ENCODE measurements at places on chromosomes 3 and 15. TPM values are rescaled to one million over a fixed set of nuclear protein-coding genes. Genes with fewer than 3 reads are reported as not detected.

GRCh38 chr15:78635346-78635745, 5.7 kb downstream of the CHRNB4 start:
- DNase-seq, result no peak

GRCh38 chr15:85749261-85750151, 45.2 kb downstream of the KLHL25 start:
- DNase-seq, result no peak

DNA sequence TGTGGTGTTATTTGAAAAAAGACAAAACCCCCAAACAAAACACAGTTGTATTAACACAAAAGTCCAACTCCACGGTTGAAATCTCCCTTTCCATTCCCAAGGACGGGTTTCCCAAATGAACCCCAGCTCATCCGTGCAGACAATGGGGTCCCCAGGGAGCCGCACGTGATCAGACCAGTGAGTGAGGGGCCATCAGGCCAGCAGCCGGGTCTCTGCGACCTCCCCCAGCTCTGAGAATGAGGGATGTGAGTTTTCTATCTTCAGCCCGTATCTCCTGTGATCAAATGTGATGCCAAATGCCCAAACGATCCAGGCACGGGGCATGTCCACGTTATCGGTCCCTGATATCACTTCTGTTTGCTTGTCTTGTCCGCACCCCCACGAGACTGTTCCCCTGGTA, 138.0 kb downstream of the OPA1 start:
- no peak for DNase-seq

DNA sequence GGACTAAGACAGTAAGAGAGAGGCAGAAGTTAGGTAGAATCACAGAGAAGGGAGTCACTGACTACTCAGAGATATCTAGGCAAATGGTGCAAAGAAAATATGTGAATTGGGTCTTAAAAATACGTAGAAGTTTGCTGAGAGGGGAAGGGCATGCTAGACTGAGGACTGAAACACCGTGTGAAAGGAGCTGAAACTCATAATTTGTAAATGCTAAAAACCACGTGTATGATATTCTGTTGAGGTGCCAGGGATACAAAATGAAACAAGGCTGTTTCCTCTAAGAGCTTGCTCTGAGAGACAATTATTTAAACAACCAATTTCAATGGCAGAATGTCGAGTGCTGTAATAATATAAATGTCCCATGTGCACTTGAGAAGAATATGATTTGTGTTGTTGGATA, 47.2 kb downstream of the NCK1 start:
- no peak for DNase-seq

DNA sequence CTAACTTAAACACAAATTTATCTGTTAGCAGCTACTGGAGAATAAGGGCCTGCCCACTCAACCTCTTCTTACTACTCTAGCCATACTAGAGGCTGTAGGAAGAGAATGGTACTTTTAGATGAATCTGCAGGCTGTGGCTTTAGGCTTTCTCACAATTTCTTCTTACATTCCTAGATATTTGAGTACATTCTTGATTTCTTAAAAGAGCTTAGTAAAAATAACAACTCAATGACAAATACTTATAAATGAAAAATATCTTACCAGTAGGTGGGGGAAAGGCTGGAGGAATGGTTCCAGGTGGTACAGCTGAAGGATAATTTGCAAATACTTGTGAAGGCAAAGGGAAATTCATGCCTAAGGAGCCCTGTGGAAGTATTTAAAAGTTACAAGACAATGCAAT, 92.9 kb upstream of the GK5 start:
- DNase-seq, result no peak

GRCh38 chr3:84755860-84756259, 202.9 kb upstream of the CADM2 start:
- no peak for DNase-seq

DNA sequence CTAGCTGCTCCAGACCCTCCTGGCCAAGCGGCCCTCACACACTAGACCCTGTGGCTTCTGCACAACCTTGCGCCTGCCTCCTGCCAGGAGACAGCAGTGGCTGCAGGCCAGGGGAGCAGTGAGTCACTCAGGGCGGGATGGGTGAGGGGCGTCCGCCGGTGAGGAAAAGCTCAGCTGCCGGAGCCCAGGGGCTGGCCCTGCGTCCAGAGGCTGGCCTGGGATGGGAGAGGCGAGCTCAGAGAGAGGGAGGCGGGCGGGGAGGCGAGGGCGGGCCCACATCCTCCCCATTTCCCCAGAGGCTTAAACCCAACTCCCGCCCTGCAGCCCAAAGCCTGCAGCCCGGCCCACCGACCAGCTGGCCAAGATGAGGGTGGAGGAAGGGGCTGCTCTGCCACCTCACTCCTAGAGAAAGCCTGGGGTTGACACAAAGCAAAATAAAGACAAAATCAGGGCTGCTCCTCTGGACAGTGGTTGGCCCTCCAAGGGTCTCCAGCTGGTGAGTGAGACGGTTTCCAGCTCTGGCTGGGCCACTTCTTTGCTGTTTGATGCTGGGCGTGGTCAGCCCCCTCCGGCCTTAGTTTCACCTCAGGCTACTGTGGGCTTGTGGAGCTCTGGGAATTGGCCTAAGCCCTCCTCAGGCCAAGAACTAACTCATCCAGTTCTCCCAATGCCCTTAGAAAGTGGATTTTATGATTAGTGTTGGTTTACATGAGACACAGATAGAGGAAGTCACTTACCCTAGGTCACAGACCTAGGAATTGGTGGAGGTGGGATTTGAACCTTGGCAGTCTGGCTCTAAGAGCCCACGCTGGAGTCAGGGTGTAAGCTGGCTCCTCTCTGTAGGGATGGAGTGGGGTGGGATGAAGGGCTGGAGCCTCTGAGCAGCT, 50.6 kb downstream of the IQSEC1 start:
- no peak for DNase-seq

DNA sequence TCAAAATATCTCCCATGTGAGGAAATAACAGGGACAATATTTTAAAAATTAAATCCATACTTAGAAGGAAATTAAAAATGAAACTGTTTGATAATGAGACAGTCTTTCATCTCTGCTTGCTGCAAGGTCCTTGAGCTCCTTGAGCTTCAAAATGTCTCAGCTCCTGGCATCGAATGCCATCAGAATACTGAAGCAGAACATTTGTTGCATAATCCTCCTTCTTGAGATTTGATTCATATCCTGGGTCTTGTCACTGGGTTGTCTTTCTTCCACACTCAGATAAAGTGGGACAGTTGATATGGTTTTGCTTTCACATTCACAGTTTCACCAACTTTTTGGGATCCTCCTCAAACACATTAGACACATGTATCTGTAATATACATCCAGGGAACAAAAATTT, 27.8 kb downstream of the COL8A1 start:
- no peak for DNase-seq

DNA sequence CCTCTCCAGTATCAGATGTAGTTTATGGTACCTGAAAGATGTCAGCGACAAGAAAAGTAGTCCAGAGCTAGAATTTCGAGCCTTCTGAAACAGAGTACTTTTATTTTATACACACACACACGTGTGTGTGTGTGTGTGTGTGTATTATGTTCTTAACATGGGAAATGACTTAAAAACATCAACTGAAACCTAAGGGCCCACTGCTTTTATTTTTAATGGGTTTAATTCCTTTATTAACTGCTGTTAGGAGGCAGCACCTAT, 1.9 kb downstream of the TCF12 start:
- DNase-seq, result no peak

GRCh38 chr3:69370156-69370883, 15.6 kb downstream of the FRMD4B start:
- DNase-seq, result no peak

The TMIE gene
- total RNA-seq, result 0.74 TPM

The LMCD1 gene
- 4.6 TPM for total RNA-seq
